NCI-H69 (cell line): ENCODE measurements at places on chromosomes 7 and 10.

- DNase-seq, result no peak
Measured at GRCh38 chr7:25787336-25787735, 364.7 kb upstream of the NFE2L3 start.

DNA sequence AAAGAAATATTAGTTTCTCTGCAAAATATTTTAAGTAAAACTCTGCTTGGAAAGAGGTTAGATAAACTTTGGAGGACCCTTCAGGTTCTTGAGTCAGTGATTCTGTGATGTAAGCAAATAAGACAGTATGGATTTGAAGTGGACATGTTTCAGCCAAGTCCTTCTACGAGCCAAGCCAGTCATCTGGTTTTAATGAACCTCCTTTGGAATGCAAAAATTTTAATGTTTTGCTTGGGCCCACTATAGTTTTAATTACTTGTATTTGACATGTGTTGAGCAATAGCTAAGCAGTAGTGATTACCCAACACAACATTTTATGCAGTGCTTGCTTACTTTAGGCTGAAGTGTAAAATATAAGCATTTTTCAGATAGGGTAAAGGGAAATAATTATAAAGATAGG is 296.3 kb upstream of the SEMA3D start:
- DNase-seq, result no peak

DNA sequence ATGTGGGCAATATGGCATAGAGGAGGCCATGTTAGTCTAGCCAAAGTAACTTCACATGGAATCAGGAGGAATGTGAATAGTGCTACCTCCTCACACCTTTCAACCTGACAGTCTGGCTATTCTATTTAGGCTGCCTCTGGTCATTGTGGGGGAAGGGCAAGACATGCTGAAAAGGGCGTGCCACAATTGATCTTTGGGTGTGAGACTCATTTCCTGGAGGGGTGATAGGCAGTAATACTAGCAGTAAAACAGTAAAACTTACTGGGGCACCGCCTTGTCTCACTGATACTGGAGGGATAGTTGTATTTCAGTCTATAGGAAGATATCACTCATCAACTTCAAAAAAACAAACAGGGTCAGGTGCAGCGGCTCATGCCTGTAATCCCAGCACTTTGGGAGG is 88.7 kb downstream of the TMEM168 start:
- DNase-seq, result no peak

GRCh38 chr7:151056666-151057505 is 811 bp downstream of the CDK5 start:
- no peak for DNase-seq

DNA sequence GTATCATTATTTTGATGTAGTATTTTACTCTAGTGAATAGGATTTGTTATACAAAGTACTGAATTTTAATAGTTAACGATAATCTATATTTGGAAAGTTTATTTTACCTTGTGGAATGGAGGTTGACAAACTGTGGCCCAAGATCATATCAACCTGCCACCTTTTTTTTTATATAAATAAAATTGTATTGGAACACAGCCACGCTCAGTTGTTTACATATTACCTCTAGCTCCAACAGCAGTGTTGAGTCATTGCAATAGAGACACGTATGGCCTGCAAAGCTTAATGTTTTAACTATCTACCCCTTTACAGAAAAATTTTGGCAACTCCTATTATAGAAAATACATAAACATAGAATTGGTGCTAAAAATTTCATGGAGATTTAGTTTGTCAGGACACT is 239.3 kb downstream of the THSD7A start:
- no peak for DNase-seq

- no peak for DNase-seq
Measured at GRCh38 chr10:1132584-1132983, 76.4 kb downstream of the WDR37 start.

DNA sequence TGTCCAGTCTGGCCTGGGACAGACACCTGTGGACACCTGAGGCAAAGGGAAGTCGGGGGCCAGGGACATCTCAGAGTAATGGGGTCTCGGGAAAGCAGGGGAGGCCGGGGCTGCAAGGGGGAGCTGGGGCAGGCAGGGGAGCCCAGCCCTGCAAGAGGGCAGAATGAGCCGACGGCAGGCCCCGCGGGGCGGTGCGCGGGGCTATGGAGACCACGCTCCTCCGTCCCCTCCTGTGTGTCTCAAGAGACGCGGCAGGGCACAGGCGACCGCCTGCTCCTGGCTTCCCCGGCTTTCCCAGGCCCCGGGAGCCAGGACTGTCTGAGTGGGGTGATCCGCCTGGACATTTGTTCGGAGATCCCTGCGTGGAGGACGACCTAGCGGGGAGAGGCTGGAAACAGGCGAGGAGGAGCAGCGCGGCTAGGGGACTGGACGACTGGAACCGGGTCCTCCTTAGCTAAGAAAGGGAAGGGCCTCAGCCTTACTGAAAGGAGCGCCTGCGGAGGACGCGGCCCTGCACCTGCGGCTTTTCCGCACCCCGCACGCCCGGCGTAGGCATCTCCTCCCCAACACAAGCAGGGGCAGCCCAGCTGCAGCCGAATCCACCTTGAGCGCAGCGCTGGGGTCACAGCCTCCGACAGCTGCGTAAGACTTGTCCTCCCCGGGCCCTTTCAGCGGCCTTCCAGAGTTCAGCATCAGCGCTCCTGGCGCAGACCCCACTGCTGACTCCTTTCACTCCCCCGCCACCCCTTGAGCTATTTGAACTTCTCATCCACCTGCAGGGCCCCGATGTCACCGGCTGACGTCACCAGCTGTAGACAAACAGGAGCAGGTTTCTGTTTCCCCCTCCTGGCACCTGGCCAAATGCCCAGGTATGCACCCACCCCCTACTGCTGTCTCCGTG is 176.4 kb downstream of the ZNF248 start:
- DNase-seq, result no peak

- no peak for DNase-seq
Measured at GRCh38 chr10:62258926-62259325, 9.7 kb downstream of the RTKN2 start.

DNA sequence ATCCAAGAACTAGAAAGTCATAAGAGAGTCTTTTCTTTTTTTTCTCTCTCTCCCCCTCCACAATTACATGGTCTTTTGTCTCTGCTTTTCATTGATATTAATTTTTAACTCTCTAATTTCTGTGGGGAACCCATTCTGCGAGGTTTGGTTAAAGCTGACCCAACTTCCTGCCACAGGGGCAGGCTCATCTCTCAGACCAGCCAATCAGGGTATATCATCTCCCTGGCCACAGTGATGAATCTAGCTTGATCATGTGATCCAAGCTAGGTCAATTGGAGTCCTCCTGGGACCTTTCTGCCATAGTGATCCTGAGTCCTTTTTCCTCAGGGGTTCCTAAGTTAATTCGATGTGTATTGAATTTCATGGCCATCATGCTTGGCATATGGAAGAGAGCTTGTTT is 38.0 kb upstream of the TRUB1 start:
- DNase-seq, result peak; percentile 3

- no peak for DNase-seq
Measured at GRCh38 chr7:149881328-149882247, 7.8 kb downstream of the ATP6V0E2 start.

DNA sequence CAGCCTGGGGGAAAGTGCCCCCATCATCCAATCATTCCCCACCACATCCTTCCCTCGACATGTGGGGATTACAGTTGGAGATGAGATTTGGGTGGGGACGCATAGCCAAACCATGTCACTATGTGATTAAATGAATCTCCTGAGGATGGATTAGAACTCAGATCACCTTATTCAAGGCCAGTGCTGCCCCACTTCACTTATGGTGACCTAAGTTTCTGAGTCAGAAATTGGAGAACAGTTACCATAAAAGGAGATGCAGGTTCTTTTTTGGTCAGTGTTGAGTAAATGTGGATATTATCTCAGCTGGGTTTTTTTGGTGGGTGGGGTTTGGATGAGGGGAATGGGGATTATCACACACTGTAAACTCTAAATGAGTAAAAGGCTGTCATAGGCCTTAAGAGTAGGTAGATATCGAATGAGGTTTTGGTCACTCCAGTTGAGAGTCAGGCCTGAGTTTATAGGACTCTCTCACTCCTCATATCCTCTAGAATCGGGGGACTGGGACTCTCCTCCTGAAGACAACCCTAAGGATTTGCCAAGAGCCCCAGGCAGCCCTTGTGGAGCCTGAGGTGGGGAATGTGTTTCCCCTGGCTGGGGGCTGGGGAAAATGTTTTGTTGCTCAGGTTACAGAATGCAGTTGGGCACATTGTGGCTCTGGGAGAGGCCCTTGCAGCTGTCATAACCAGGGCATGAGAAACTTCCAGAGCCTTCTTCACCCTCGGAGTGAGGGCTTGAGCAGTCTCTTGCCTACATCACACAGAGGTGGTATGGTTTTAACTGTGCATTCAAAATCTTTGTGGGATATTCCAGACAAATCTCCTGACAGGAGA is 213.0 kb downstream of the BAMBI start:
- no peak for DNase-seq

GRCh38 chr7:38656968-38657367 is 25.8 kb upstream of the AMPH start:
- DNase-seq, result peak; percentile 91

DNA sequence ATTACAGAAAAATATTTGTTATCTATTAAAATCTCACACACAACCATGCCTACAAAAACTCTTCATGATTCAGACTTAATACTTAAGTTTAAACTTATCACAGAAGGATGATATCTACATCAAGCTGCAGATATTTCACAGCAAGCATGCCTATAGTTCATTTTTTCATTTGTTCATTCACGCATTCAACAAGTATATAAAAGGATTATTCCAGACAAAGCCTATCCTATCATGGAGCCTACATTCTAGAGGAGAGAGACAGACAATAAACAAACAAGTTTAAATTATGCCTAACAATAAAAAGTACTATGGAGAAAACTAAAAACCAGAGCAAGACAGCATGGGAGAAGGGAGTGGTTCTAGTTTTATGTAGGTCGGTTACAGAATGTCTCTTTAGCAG is 10.9 kb downstream of the TRDMT1 start:
- DNase-seq, result no peak

DNA sequence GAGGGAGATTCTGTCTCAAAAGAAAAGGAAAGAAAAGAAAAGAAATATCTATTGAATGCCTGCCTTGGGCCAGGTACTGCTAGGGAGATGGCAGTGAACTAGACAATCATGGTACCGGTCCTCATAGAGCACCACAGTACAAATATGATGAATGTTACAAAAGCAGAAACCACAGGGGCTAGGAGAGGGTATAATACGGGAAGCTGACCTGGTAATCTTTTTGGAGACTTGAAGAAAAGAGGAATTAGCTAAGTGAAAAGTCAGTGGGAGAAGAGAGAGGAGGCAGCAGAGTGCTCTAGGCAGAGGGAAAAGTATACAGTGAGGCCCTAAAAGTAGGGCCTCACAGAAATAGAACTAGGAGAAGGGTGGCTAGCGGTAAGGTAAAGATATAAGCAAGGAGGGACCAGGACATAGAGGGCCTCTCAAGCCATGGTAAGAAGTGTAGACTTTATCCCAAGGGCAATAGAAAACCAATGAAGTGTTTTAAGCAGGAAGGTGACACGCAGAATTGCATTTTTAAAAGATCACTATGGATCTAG is 42.8 kb upstream of the WNT8B start:
- no peak for DNase-seq

DNA sequence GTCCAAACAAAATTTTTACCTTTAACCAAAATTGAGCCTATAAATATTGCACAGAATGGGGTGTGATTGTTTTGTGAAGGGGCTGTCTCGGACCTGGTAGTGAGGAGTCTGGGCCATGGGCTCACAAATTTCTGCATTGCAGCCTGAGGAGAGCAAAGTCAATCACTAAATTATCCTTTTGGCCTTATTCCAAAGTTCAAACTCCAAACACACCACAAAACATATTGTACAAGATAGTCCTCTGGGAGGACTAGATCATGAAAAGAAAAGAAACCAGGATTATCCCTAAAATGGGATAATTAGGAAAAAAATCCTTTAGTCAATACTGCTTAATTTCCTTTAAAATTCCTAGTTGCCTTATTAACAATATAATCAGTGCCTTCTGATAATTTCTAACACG is 115.5 kb downstream of the BUB3 start:
- DNase-seq, result no peak

DNA sequence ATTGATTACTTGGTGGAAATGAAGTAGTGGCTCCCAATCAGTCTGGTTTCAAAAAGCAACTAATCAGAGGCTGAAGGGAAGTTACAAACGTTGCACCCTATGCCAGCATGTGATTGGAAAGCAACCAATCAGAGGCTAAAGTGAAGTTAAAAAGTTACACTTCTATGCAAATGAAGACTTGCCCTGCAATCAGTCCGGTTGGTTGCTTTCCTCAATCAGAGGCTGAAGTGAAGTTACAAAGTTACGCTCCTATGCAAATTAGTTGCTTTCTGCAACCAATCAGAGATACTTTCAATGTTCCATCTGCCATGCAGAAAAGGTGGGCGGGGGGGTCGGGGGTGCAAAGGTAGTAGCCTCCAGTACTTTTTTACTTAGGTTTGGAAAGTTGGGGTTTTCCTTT is 1077.1 kb downstream of the TYW1 start:
- DNase-seq, result no peak

- peak; percentile 63 for DNase-seq
Measured at GRCh38 chr10:58531084-58531695, 18.5 kb downstream of the BICC1 start.

GRCh38 chr7:19290066-19290465 is 144.8 kb upstream of the FERD3L start:
- no peak for DNase-seq

- no peak for DNase-seq
Measured at GRCh38 chr7:216360-217300, 24.3 kb downstream of the FAM20C start.

GRCh38 chr7:29860186-29860585 is 53.9 kb downstream of the WIPF3 start:
- DNase-seq, result no peak

GRCh38 chr7:43952028-43952427 is 25.8 kb downstream of the UBE2D4 start:
- DNase-seq, result no peak

DNA sequence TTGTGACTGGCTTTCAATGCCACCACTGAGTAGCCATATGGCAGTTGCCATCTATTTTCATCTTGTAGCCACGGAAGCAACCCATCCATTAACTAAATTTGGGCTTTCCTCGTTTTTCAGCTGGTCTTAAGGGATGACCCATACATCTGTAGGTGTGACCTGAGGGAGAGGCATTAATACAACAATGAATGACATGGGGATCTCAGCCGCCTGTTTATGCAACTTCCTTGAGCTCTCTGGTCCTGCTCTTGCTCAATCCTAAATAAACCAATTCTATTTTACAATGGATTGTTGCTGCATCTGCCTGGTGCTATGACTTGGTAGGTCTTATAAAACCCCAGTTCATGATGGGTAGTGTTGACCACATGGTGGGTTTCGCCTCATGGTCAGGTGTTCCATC is 21.9 kb upstream of the ADAM22 start:
- peak; percentile 35 for DNase-seq

GRCh38 chr10:43132867-43133787 is 5.1 kb upstream of the CSGALNACT2 start:
- DNase-seq, result no peak

GRCh38 chr7:74501298-74501697 is 47.6 kb downstream of the GTF2IRD1 start:
- DNase-seq, result no peak

- DNase-seq, result peak; percentile 65
Measured at GRCh38 chr7:71574153-71574860, 442.4 kb downstream of the GALNT17 start.
